ENCODE measurements at places on chromosomes 2 and 18.

DNA sequence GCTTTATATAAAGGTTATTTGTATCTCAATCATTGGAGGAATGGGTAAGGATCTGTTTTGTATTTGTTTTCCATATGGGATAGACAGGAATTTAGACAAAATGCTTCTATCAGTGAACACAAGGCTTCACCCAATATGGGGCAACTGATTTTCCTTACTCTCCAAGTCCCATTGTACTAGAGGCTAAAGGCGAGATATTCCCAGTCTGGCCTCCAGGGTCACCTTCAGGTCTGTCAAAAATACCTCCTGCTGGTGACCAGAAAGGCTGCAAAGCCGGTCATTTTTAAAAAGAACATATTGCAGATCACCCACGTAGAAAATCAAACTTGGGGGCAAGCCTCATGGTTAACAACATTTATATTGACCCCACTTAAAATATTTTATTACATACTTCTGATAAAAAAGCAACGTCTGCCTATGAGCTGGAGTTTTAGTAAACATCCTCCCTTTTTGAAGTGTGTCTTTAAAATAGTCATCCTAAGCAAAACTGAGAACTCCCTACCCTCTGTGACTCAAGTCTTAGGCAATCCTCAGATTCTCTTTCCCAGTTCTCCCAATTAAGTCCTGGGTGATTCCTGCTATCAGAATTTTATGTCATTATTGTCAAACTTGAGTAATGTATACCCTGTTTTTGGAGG lies 276.6 kb downstream of the MREG start:
- DNase-seq, result peak; percentile 61

GRCh38 chr2:238786379-238786778 lies 61.5 kb upstream of the TWIST2 start:
- DNase-seq, result peak; percentile 79

DNA sequence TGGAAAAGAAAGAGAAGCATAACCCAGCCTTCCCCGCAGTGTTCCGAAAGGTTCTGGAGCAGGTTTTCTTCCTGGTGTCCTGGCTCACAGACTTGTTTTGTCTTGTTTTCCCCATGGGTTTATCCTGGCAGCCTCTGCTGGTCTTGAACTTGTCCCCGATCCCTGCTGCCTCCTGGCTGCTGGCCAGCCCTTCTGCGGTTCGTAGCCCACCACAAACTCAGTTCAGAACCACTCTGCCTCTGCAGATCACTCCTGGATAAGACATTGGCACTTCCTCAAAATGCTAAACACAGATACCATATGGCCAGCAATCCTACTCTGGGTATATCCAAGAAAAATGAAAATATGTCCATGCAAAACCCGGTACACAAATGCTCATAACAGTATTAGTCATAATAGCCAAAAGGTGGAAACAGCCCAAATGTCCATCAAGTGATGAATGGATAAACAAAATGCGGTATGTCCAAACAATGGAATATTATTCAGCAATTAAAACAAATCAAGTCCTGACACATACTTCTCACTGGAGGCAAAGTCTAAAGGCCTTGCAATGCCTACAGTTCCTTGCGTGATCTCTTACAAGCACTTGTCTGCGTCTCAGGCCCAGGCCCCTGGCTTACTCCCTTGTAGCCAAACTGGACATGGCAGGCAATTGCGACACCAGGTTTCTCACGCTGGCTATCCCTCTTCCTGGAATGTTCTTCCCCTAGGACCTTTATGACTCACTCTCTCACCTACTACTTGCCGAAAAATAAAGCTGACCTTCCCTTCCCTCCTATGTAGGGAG lies 28.0 kb upstream of the ARHGEF4 start:
- no peak for DNase-seq

- DNase-seq, result peak; percentile 67
Observed at GRCh38 chr2:29528891-29529520, 392.4 kb downstream of the ALK start.

DNA sequence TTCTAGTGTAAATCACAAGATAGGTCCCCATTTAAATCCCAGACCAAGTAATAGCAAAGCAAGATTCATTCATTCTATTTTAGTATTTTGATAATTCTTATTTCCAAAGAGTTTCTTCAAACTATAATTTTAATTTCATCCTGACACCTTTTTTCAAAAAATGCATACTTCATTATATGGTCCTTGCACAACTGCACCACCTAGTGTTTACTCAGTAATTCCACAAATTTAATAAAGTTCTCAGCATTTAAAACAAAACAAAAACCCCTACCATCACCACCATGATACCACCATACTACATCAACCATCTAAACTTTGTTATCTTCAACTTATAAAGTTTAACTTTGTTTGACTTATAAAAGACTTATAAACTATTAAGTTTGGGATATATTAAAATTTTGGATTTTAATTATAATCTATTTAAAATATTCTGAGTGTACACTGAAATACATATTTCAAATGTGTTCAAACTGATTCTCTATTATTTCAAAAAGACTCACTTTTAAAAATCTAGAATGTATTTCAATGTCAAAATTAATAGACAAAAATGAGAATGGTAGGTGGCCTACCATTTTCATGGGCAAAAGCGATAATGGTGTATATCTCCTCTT lies 44.2 kb downstream of the WDPCP start:
- DNase-seq, result peak; percentile 30

GRCh38 chr2:64601785-64602391 lies 51.8 kb downstream of the SERTAD2 start:
- no peak for DNase-seq

GRCh38 chr18:70363861-70364260 lies 75.0 kb downstream of the SOCS6 start:
- no peak for DNase-seq

GRCh38 chr18:78731016-78731397 lies 248.6 kb upstream of the SALL3 start:
- DNase-seq, result no peak

GRCh38 chr2:50820176-50820575 lies 211.8 kb downstream of the NRXN1 start:
- DNase-seq, result no peak

GRCh38 chr2:10591207-10591606 lies 98.6 kb downstream of the NOL10 start:
- no peak for DNase-seq

GRCh38 chr2:23595601-23596251 lies 210.7 kb downstream of the KLHL29 start:
- DNase-seq, result peak; percentile 73

DNA sequence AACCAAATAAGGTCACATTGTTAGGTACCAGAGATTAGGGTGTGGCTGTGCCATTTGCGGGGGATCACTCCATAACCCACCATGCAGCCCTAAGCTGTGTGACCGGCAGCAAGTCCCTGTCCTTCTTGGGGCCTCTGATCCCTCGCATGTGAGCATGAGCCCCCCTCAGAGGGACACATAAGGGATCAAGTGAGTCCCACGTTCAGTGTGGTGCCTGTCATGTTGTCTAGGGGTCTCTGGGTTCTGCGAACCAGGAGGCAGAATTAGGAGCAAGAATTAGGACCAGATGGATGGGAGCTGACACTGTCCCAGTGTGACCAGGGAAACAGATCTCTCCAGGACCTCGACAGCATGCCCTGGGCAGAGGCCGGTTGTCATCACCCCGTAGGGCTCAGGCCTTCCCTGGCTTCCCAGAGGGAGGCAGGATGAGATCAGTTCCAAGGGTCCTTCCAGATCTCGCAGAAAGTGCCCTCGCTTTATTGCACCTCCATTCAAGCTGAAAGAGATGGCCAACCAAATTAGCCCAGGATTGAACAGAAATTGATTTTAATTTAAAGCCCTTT lies 113.2 kb upstream of the OTOS start:
- no peak for DNase-seq

- DNase-seq, result no peak
Observed at GRCh38 chr18:49276680-49277079, 183.8 kb downstream of the DYM start.

GRCh38 chr2:35067420-35067819 lies 1288.2 kb upstream of the CRIM1 start:
- no peak for DNase-seq

DNA sequence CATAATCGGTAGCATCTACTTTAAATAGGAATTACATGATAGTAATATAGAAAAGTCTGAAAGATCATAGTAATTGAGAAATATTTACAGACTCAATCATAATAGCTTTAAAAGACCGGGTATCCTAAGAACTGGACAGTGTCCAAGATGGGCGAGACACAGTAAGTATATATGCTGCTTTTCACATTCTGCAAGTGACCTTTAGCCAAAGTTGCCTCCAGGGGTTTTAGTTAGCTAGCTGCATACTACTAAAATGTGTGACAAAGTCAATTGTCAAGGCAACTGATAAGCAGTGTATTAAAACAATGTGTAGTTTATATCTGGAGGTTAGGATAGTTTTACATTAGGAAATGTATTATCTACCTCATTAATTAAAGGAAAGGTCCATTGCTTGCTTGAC lies 24.6 kb downstream of the CD302 start:
- DNase-seq, result no peak

- DNase-seq, result no peak
Observed at GRCh38 chr2:225510796-225511195, 111.3 kb downstream of the NYAP2 start.

DNA sequence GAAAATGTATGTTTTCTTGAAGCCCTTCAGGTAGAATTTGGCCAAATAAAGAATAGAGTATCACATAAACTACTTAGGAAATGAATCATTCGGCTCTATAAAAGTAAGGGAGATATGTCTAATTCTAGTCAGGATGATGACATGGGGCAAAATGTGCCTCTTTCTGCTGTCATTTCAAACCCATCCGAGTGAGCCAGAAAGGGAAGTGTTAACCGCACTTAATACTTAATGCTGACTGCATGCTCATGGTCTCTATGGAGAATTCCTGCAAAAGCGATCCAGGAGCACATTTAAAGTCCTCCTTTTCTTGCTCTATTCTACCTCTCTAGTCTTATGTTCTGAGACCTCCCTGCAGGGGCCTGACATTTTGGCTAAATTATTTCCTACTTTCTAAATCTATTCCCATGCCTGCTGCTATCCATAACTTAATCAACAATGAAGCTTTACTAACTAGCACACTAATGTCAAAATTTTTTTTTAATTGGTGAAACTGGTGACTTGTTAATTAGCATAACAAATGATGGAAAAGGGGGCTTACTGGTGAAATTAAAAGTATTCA lies 127.4 kb downstream of the CDC42EP3 start:
- DNase-seq, result no peak
